T-helper 1 cell (primary cell): ENCODE measurements at places on chromosomes 11 and 22.

DNA sequence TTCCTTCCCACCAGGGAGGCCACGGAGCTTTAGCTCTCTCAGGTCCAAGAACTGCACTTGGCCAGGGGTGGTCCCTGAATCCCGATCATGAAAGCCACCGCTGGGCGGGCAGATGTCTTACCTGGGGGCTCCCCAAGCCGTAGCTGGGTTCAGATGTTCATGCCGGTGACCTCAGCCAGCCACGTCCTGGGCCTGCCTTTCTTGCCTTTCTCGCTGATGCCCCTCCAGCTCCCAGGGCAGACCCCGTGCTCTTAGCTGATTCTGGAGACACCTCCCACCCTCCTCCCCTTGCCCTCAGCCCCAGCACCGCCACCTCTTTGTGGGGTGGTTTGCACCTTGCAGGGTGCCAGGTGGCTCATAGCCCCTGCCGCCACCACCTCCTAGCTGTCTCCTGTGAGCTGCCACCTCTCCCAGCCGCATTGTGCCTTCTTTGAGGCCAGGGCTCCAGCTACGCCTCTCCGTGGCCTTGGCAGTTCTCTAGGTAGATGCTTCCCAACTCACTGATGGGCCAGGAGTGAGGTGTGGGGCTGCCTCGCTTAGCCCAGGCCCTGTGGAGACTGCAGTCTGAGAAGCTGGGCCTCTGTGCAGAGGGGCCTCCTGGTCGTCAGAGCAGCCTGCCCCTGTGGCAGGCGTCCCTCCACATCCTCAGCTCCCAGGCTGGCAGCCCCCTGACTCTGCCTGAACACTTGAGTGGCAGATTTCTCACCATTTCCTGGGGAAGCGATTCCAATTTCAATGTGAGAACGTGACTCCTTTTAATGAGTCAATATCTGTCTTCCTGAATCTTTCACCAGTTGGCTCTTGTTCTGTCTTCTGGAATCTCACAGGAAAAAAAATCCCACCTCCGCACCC is 97.6 kb upstream of the B3GAT1 start:
- DNase-seq: no peak

DNA sequence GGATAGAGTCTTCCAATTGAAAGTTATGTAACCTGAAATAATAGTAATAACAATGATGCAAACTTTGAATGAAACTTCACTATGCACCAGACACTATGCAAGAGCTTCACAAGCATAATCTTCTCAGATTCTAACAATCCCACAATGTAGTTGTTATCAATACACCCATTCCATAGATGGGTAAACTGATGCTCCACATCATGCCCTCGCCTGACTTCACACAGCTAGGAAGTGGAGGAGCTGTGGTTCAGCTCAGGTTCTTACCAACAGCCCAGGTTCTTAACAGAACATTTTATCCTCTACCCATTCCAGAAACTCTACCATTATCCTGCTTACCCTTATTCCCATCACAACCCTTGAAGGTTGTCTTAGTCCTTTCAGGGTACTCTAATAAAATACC is 50.4 kb upstream of the HMGXB4 start:
- no peak for DNase-seq

GRCh38 chr22:49753276-49753890 is 74.3 kb downstream of the BRD1 start:
- DNase-seq: no peak

- no peak for DNase-seq
These were observed 114.0 kb downstream of the SIK3 start for GRCh38 chr11:116984186-116984585.

- no peak for DNase-seq
These were observed 21.4 kb upstream of the PACSIN2 start for GRCh38 chr22:43036282-43036829.

DNA sequence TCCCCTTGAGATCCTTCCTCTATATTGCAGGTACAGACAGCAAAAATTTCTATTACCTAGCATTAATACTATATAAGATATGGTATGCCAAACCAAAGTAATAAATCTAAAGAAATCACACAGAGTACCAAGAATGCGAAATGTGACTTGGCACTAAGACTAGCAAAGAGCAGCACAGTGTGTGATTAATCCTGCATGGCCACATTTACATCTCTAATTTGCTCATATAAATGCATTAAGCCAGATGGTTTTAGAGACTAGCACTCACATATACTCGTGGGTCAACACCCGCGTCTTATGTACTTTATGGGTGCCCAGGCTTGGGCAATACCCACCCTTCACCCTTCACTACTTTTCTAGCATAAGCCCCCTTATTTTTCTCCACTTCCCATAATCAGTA is 213.2 kb downstream of the TTC28 start:
- DNase-seq: no peak

- no peak for DNase-seq
These were observed 70.3 kb upstream of the BMAL1 start for GRCh38 chr11:13207270-13207664.

DNA sequence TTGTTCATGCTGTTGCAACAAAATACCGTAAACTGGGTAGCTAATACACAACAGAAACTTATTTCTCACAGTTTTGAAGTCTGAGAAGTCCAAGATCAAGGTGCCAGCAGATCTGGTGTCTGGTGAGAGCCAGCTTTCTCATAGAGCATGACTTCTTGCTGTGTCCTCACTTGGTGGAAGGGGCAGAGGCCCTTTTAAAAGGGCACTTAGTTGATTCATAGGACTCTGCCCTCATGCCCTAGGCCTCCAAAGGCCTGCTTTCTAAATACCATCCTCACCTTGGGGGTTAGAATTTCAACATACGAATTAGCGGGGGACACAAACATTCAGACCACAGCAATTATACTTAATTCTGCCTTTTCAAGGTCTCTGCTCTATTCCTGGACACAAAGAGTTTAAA is 52.3 kb upstream of the FDX1 start:
- no peak for DNase-seq

DNA sequence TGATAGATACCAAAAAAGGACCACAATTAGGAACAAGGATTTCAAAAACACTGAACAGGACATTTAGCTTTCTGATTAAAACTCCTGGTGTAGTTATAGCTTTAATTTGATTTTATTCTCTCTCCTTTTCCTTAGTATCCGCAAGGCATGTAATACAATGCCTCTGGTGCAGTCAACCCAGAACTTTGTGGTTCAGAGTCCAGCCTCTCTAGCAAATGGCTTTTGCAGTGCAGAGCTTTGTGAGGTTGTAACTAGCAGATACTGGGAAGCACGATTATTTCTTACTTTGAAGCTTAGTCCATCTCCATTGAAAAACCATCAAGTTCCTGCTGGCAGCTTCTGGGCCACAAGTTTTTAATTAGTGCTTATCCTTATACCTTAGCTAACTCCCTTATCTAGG is 79.8 kb downstream of the GRIA4 start:
- no peak for DNase-seq

GRCh38 chr11:65571940-65572339 is 398 bp upstream of the FAM89B start:
- DNase-seq: no peak

GRCh38 chr22:33573479-33573878 is 346.8 kb downstream of the LARGE1 start:
- no peak for DNase-seq

DNA sequence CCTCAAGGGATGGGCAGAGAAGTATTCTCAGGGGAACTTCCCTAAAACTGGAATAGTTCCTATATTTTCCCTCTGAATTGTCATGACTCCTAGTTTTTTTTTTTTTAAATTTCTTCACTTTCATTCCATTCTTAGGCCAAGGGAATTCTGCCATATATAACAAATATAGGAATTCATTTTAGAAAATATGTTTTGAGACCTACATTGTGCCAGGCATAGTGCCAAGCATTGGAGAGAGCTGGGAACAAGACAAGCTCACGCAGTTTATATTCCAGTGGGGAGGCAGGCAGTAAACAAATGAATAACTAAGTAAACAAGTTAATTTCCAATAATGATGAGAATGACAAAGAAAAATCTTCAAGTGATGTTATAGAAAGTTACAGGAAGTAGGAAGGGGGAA is 2.6 kb upstream of the NPTXR start:
- DNase-seq: no peak

DNA sequence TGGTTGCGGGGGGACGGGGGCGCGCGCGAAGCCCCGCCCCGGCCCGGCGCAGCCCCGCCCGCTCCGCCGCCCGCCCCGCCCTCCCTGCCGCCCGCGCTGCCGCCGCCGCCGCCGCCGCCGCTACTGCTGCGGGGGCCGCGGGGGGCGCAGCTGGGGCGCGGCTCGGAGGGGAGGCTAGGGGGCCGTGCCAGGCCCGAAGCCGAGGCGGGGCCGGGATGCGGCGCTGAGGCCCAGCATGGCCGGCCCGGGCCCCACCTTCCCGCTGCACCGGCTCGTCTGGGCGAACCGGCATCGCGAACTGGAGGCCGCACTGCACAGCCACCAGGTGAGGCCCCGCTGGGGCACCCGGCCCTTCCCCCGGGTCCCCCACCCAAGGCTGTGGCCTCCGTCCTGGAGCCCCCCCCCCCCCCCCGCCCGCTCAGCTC is at the start of gene ANKRD13D:
Gene ANKRD13D, plus strand, starts transcription at position 78 of the 425 bp plus-strand sequence. Its CDS starts 158 bp downstream, at position 236.
- DNase-seq: no peak

DNA sequence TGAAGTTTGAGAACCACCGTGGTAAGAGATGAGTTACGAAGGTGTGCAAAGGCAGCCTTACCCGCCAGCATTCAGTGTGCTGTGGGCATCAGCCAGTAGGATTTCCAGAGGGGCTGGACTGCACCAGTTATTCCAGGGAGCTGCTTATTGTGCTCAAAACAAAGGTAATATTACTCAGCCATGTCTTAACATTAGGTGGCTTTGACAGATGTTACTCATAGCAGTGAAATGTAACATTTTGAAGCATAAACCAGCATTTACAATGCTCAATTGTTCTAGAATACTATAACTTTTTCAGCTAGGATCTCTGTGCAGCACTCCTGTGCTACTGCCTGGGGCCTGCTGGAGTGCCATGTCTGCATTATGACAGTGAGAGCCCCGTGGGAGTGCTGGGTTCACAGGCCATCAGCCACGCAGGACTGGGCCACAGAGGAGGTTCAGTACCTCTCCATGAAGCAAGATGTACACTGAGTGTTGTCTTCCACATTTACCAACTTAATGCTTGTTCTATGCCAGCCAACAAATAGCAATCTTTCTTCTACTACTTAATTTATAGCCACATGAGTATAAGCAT is 238.1 kb downstream of the CADM1 start:
- DNase-seq: no peak

GRCh38 chr11:72084965-72085364 is 4.3 kb downstream of the LRRC51 start:
- DNase-seq: no peak

GRCh38 chr11:130114726-130115125 is 44.9 kb upstream of the ST14 start:
- DNase-seq: no peak

GRCh38 chr11:68813773-68814172 is 27.9 kb downstream of the CPT1A start:
- no peak for DNase-seq

DNA sequence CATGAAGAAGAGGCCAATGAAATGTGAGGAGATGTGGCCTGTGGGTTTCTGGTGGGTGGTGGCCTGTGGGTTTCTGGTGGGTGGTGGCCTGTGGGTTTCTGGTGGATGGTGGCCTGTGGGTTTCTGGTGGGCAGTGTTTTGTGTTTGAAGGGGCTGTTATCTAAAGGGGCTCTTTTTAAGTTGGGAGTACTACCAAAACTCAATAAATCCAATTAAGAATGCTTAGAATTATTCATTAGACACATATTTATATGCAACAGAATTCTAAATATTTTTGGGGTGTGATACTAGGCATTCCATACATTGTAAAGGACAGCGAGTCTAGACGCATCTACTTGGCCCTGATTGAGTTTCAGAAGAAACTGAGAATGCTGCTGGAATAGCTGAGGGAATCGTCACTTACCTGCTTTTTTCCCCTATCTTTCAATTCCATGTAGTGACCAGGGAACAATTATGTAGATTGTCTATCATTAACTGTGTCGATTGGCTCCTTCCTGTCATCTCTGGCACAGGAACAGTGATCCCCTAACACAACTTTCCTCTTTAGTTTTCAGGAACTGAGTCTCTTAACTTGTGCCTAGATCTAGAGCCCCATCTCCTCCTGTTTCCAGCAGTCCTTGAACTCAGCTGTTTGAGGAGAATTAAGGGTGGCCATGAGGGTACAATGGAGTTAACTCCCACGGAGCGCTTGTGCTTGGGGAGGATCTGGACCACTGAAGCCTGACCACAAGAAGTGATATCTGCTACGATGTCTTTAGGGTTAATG is 37.3 kb upstream of the TOP3B start:
- DNase-seq: no peak

DNA sequence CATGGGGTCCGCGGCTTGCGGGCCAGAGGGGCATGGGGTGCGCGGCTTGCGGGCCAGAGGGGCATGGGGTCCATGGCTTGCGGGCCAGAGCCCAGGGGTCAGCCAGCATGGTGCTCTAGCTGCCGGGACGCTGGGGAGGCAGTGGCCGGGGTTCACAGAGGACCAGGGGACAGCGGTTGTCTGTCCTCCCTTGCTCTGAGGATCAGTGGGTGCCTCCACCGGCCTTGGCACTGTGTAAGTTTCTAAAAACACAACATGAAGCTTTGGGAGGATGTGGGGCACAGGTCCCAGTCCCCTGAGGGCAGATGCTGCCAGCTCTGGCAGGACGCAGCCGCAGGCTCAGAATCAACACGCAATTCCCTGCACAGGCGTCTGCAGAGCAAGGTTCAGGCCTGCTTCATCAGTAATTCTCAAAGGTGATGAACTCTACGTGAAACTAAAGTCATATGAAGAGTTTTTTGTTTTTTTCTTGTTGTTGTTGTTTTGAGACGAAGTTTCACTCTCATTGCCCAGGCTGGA is 3.0 kb downstream of the MLC1 start:
- no peak for DNase-seq

DNA sequence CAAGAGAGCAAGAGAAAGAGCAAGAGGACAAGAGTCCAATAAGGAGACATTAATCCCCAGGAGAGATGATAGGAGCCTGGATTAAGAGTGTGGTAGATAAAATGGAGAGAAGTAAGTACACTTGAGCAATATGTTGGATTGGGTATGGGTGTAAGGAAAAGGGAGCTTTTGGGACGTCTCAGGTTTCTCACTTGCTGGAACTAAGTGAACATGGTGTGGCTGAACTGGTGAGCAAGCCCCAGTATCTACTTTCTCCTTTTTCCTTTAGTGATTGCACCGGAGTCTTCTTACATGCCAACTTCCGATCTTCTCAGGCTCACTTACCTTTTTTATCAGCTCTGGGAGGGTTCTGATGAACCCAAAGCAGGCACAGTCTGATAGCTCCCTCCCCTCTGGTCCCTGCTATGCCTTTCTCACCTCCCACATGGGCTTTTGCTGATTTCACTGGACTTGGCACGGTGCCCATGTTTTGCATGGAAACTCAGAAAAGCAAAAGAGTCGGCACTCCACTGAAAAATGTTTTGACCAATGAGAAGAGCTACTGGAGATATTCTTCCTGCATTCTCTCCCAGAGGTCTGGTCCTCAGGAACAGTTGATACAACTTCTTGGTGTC is 14.5 kb upstream of the APLNR start:
- DNase-seq: no peak

- no peak for DNase-seq
These were observed 95.0 kb downstream of the AASDHPPT start for GRCh38 chr11:106172386-106172991.
